Stromal cell of bone marrow (primary cell): ENCODE measurements at places on chromosomes 5 and 9.

GRCh38 chr5:1546556-1546955 is 22.8 kb upstream of the LPCAT1 start:
- no peak for DNase-seq

DNA sequence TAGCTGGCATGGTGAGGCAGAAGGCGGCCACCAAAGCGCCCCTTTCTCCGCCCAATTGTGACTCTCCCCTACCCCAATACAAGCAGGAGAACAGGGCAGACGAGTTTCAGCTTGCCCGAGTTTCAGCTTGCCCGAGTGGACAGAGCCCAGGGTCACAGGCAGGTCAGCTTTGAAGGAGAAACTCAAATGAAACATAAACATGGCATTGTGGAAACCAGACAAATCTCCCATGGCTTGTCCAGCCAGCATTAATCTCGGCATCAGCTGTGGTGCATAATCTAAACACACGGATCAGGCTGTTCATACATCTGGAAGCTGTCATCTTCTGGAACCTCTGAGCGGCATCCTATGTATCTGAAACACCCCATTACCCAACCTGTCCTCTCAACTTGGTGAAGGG is 16.9 kb downstream of the PTCH1 start:
- no peak for DNase-seq

GRCh38 chr9:96874947-96875460 is 20.7 kb upstream of the ZNF782 start:
- no peak for DNase-seq

DNA sequence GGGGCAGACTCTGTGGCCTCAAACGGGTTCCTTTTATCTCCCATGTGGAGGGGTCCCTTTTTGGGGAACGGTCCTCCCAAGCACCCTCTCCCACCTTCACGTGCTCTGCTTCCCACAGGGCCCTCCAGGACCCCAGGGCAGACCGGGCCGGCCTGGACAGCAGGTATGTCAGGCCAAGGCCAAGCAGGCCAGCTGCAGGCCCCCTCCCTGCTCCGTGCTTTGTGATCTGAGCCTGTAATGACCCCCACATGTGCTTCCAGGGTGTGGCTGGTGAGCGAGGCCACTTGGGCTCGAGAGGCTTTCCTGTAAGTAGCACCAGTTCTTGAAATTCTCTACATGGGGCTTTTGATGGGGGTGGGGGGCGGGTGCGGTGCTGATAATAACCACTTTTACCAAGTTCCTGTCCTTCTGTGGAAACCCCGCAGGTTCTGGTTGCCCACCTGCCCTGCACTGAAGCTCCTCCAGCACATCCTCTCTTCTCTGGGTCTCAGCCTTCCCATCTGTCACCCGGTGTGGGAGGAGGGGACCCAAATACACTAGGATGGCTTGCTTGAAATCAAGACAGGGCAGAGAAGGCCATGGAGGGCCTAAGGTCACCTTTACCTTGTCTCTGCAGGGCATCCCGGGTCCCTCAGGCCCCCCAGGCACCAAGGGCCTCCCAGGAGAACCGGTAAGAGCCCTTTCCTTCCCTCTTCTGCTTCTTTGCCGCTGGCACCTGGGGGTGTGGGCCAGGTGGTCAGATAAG is 57.9 kb upstream of the ORM1 start:
- no peak for DNase-seq

- DNase-seq = no peak
Measured at GRCh38 chr5:180323160-180323559, 30.0 kb downstream of the GFPT2 start.

GRCh38 chr9:75483636-75484035 is 395.3 kb downstream of the OSTF1 start:
- DNase-seq = no peak

DNA sequence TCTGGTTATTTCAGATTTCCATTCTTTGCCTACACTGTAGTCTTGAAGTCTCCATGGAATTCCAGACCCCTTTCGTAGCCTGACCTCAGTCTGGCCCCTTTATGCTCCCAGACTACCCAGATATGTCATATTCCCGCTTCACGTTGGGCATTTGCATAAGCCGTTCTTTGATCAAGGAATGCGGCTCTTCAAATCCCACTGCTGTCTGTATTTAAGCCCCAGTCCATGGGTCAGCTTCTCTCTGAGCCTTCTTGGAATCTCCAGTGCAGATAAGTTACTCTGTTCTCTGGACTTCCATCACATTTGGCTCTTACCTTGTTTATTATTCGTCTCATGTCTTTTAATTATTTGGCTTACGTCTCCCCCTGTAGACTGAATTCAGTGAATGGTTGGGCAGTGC is 97.4 kb downstream of the PARP8 start:
- DNase-seq = no peak
